Stimulated activated CD4-positive, alpha-beta T cell treated with anti-CD3 and anti-CD28 coated beads, Interleukin-1b, Interleukin-23, amount 100 ng/mL, for 1 hour (primary cell): ENCODE measurements at places on chromosomes 6 and 20.

DNA sequence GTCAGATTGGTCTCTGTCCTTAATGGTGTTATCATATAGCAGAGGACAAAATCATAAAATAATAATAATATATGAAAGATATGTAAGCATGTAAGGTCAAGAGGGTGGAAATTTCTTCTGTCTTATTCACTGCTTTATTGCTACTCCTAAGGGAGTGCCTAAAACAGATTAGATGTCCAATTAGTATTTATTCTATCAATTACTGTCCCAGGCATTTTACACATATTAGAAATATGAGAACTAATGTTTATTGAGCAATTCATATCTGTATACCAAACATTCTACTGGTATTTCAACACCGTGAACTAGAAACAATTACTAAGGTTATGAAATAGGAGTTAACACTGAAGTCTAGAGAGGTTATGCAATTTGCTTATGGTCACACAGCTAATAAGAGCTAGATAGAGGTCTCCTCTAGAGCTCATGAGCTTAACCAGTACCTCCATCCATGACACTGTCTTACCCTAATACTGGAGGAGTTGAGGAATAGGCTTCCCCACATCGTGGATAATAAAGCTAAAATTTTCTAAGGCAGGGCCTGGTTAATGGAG is 302.3 kb downstream of the PLCB1 start:
- DNase-seq = no peak

DNA sequence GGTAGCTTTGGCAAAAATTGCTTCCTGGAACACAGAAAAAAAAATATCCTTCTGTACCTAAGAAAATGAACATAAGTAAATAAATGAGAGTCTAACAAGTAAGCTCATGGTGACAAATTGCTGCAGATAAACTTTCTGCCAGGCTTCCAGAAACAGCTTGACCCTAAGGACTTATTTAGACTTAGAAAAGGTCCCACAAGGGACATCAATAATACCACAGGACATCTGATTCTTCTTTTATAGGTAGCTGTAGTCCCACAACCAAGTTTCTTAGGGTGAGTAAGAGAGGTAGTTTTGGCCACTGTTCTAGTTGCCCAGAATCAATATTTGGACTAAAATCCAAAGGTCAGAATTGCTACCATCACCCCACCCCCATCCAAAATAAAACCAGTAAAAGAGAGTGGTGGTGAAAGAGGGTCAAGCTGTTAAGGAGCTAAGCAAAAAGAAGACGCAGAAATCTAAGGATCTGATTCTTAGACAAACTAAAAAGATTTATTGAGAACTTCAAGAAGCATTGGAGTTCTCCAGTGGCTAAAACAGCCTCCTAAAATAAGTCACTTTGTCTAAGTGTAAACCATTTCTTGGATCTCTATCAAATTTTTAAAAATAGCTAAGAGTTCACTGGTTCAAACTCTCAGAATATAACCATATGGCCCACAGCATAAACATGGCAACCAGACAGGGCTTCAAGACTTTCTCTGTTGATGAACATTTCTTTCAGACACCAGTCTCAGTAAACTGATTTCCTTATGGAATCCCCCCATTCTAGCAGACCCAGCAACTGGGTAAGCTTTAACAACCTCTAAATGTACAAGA is 180.6 kb downstream of the PTPRK start:
- no peak for DNase-seq

DNA sequence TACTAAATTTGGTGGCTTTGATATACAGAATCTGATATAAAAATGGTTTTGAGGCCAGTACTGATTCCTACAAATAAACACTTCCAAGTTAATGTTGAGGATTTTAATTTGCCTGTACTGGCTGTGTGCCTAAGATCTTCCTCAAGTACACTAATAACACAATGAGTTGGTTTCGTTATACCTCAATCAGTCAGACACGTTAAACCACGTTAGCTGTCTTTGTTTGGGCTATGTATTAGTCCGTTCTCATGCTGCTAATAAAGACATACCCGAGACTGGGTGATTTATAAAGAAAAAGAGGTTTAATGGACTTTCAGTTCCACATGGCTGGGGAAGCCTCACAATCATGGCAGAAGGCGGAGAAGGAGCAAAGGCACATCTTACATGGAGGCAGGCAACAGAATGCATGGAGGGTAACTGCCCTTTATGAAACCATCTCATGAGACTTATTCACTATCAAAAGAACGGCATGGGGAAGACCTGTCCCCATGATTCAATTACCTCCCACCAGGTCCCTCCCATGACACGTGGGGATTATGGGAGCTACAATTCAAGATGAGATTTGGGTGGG is 46.2 kb downstream of the NT5E start:
- DNase-seq = no peak

GRCh38 chr6:168034537-168034936 is 37.1 kb downstream of the KIF25 start:
- DNase-seq = no peak
